ENCODE measurements at places on chromosomes 7 and 10.

DNA sequence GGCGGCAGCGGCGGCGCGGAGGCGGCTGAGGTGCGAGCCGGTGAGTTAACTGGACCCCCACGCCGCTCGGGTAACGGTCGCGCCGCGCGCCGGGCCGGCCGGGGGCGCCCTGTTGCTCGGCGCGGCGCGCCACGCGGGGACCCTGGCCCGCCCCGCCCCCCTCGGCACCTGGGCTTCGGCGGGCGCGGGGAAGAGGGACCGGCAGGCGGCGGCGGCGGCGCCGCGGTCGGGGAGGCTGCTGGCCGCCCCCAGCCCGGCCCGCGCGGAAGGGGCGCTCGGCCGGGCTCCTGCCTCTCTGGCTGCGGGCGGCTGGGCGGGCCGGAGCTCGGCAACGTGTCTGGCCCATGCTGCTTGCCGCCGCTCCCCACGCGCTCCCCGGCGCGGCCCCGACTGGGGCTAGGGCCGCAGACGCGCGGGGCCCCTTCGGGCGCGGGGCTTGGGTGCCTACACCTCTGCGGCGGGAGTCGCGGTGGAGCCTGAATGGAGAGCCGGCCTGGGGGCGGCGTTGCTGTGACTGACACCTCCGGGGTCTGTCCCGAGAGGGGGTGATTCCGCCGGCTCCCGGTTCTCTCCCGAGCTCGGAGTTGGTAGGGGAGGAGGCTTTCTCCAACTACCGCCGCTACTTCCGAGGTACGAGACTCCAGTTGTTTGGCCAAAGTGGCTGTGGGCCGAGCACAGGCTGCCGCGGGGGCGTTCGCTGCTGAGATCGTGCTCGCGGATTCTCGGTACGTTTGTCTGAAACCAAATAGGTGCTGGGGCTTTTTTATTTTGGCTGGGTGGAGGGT lies 494 bp downstream of the PALS2 start:
- DNase-seq = peak; percentile 25

DNA sequence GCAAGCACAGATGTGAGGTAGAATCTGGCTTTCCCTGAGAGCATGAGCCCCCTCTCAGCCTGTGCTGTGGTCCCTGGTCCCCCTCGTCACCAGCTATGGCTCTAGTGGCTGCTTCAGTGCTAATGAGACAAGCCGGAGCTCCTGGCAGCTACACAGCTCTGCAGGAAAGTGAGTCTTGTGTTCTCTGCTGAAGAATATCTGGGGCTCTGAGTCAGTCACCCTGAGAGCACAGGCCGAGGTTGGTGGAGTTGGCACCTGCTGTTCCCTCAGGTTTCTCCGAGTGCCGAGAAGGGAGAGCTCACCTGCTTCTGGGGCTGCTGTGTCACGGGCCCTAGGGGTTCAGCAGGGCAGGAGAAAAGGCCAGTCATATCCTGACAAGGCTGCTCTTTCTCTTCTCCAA lies 37.2 kb upstream of the GJD4 start:
- DNase-seq = no peak

DNA sequence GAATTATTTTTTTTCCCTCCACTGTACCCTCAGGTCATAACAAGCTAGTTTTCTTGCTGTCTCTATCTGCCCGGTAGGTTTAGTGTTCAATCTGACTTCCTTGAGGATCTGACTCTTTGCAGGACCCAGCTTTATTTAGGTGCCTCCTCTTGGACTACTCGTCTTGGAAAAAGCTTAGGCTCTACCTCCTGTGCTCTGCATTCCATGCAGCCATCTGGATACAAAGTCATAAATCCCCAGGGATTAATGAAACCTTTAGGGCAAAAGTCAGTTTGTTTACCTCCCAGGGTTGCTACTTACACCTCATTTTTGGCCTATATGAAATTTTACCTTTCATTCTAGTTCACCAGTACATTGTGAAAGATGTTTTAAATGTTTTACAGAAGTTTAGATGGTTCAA lies 8.0 kb downstream of the STAG3 start:
- no peak for DNase-seq

DNA sequence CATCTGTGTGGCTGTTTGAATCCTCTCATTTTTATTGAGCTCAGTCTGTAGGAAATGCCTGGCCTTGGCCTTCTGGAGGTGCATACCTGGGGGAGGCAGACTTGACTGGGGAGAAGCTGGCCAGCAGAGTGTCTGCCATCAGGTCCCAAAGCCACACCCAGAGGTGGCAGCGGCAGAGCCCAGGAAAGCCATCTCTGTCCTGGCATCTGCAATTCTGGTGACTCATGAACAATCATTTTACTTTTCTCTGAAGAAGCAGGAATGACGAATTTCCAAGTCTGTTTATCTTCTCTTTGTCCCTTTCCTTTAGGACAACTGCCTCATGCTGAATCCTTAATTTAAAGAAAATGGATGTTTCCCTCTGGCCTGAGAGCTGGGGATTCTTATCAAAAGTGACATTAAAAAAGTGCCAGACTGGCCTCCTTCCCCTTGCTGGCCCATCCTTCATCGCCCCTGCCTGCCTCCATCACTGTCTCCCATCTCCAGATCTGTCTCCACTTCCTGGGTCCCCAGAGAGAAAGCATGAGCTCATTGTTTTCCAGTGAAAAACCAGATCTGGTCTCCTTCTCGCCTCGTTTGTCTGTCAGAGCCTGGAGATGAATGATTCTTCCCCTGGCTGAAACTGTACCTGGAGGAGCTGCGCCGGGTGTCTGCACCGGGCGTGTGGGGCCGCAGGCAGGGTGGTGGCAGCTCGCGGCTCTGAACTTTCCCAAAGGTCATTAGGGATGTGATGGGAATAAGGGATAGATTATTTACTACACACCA lies 124.5 kb downstream of the TMEM178B start:
- DNase-seq = no peak

GRCh38 chr10:7194571-7194970 lies 216.3 kb downstream of the SFMBT2 start:
- no peak for DNase-seq

DNA sequence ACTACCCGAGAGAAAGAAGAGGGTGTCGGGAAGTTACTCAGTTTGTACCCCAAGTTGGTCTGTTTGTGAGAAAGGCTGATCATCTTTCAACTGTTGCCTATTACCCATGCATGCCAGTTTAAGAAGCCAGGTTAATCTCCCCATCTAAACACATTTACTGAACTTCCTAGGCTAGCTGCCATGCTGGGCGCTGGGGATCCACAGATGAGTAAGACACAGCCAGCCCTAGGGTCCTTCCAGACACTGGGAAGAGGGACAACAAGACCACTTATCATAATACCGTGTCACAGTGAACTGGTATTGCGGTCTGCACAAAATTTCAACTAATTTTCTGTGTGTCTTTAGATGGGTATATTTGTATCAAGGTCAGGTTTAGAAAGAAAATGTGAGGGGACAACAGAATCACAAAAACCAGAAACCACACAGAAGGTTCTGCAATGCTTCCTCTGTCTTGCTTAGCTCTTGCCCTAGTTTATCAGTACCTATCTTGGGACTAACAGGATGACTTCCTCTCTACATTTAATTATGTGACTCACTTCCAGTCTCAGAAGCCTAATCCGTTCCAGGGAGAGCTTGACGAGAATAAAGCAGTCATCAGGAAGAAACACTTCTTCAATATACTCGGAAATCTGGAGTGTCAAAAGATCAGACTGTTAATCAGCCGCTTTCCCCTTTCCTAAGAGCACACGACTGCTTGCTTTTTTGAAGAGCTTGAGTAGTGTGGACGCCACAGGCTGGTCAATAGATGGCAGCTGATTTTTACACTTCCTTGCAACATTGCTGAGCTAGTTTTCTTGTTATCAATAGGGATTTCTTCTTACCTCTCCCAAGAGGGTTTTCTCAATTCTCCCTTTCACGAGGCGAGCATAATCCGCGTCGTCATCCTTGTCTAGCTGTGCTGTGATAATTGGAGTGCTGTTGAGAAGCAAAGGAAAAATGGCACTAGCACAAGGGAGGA lies 45.7 kb downstream of the POLR3A start:
- DNase-seq = no peak

DNA sequence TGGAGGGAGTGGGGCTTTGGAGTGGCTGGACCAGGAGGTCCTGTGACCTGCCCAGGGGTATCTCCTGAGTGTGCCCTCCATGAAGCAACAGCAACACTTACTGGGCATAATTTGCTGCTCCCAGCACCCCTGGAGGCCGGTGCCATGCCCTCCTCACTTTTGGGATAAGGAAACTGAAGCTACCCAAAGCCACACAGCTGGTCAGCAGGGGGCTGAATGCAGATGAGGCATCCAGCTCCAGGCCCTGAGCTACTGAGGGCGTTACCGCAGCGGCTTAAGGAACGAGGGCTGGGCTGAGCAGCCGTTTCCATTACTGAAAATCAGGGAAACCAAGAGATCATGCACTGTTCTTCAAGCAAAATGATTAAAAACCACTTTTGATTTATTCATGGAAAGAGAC lies 408.9 kb downstream of the GLRX3 start:
- no peak for DNase-seq

DNA sequence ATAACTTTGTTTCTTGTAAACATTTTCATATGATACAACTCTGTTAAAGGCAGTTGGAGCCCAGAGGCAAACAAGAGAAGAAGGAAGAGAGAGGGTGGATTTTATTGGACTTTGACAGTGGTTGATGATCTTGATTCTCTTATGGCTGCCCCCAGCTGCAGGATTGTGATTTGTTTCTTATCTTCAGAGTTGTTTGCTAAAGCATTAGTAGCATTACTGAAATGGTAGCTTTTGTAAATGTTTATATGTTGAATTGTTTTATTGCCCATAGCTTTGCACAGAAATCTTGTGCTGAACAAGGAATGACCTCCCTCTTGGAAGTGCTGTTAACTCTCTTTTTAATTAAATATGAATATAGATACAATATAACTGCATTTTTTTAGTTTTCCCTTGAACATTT lies 309.4 kb downstream of the AUTS2 start:
- no peak for DNase-seq

DNA sequence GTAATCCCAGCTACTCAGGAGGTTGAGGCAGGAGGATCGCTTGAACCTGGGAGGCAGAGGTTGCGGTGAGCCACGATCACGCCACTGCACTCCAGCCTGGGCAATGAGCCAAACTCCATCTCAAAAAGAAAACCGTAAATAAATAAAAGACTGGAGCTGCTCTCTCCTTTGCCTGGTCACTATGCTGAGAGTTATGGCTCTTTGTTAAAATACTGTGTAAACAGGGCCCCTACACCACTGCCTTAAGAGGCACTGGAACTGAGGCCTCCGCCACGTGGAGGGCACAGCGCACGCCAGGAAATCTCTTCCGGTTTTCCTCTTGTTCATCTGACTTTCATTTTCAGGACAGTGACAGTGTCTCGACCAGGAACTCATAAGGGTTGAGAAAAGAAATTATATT lies 123.3 kb downstream of the PAXIP1 start:
- DNase-seq = no peak

DNA sequence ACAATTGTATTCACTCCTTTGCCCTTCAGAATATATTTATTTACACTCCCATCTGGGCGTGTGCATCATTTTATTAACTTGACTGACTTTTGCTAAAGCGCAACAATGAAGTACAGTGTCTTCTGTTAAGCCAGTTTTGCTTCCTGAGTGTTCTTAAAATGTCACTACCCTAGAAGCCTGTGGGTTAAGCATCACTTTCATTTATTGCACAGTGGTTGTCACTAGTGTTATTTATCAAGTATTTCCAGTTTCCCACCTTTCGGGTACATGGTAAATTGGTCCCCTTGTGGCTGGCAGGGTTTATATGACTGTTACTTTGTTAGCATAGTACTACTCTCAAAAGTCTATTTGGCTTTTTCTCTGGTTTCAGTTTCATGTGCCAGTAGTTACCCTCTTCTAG lies 3.3 kb downstream of the HILPDA start:
- DNase-seq = peak; percentile 41

DNA sequence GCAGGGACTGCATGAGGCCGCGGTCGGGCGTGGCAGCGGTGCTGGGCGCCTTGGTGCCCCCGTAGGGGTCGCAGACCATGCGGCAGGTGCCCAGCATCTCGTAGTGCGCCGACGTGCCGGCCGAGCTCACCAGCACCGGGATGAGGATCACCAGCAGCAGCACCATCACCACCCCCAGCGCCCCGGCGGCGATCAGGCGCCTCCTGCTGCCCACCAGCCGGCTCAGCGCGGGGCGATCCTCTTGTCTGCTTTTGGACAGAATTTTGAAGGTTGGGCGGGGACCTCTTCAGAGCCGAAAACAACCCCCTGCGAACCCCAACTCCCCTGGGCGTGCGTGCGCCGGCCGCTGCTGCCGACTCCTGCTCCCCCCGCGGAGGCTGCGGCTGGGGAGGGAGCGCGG lies 779 bp downstream of the C1QL3 start:
- DNase-seq = no peak

- no peak for DNase-seq
Measured at GRCh38 chr7:102228935-102229334, 57.7 kb upstream of the SH2B2 start.

GRCh38 chr10:42734536-42734935 lies 48.1 kb upstream of the BMS1 start:
- DNase-seq = no peak

DNA sequence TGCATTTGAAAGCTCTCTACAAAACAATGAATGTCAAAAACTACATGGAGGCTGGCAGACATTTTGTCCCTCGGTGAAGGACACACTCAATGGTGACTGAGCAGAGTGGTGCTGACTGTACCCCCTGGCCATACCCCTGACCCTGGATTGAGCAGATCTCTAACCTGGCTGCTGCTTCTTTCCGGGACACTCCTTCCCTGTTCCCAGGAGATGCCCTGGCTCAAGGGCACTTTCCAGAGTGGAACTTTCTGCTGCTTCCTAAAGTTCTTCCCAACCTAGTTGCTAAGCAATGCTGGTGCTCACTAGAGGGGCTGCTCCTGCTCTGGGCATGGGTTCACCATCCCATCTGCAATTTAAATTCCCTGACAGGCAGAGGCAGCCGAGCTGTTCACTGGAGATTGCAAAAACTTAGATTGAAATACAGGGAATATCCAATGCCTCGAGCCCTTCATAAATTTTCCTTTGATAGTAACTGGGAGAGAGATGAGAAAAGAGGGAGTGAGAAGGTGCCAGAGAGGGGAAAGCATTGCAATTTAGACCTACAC lies 384.3 kb upstream of the PODXL start:
- no peak for DNase-seq

GRCh38 chr7:37323966-37324365 lies 124.7 kb downstream of the ELMO1 start:
- no peak for DNase-seq

DNA sequence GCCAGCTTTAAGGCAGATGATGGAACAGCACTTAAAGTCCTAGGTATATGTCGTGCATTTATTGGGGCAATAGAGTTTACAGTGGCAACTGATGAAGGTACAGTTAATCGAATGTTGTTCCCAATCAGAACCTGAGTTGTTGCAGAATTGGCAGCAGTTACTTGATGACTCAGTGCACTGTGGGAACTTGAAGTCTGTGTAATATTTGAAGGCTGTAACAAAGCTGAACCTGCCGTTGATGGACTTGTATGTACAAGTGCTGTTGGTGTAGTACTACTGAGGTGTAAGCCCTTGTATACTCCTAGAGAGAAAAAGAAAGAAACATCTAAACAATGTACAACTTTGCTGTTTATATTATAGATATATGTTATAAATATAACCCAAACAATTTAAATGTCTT lies 75.3 kb downstream of the EPC1 start:
- no peak for DNase-seq

DNA sequence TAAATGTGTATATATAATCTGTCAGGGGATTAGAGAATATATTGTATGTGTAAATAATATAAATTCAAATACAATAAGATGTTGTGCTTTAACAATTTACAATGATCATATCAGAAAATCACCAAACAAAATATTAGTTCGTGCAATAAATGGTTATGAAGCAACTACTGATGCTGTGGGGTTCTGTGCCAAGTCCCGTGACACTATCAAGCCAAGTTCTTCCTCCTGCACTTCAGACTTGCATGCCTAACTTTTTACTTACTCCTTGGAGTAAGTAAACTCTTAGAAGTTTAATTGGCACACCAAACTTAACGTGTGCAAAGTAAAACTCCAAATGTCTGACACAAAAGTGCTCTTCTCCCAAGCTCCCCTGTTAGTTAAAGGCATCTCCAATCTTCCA lies 26.5 kb upstream of the TMEM254 start:
- DNase-seq = no peak
